ENCODE measurements at places on chromosomes 5 and 9.
A peak's percentile ranks its signal among the peaks of the same experiment; 100 is the strongest.

DNA sequence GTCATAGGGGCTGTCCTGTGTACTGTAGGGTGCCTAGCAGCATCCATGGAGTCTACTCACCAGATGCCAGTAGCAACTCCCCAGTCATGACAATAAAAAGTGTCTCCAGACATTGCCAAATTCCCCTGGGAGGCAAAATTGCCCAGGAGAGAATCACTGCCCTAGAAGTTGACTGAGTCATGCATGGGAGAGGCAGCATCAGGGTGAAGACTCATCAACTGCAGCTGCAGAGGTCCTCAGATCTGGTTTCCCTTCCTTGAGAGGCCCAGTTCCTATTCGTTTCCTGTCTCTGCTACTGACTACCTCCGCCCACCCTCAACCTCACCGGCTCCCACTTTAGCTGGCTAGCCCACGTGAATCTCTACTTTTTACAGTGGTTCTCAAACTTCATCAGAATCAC, 88.6 kb upstream of the AGXT2 start:
- DNase-seq, result peak; percentile 97

DNA sequence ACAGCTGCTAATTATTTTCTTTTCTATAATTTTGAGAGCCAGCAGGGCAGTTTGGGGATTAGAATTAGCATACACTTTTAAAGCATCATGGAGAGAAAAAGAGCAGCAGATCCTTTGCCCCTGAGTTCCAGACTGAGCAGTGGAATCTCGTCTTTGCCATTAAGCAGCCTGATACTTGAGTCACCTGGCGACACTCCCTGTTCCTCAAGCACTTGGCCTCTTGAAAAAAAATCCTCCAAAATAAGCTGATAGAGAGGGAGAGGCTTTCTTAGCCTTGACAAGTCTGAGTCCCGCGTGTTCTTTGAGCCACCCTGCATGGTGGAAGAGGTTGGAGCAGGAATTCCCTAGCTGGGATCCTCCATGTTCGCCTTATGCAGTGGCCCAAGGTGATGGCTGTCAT, 398.3 kb downstream of the IRX2 start:
- DNase-seq, result no peak

- no peak for DNase-seq
Observed at GRCh38 chr5:99070822-99071221, 142.0 kb upstream of the CHD1 start.

- DNase-seq, result no peak
Observed at GRCh38 chr5:6868171-6868570, 154.9 kb downstream of the TENT4A start.

DNA sequence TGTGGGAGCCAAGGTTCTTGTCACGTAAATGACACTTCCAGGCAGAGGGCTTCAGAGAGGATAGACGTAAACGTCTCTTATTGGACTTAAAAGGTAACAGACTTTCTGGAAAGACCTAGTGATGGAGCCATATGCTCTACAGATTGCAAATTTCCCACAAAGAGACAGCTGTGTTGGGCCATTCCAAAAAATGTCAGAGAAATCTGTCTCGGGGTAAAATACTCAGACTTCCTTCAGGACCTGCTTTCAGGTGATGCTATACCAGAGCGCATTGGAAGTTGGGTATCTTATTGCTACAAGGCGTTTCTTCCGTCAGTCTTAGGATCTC, 29.2 kb downstream of the PROP1 start:
- no peak for DNase-seq

DNA sequence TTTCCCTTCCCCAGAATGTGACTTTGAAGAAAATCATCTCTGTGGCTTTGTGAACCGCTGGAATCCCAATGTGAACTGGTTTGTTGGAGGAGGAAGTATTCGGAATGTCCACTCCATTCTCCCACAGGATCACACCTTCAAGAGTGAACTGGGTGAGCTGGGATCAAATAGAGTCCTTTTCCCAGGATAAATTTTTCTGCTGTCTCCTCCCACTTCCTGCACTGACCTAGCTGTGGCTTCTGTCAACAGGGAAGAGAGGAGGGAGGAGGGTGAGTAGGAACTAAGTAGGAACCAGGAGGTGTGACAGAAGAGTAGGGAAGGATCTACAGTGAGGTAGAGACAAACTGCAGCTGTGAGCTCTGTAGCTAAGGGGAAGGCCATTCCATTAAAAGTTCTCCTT, 69.3 kb downstream of the MAMDC2 start:
- peak; percentile 50 for DNase-seq

- no peak for DNase-seq
Observed at GRCh38 chr5:111404270-111404769, 108.0 kb downstream of the STARD4 start.

DNA sequence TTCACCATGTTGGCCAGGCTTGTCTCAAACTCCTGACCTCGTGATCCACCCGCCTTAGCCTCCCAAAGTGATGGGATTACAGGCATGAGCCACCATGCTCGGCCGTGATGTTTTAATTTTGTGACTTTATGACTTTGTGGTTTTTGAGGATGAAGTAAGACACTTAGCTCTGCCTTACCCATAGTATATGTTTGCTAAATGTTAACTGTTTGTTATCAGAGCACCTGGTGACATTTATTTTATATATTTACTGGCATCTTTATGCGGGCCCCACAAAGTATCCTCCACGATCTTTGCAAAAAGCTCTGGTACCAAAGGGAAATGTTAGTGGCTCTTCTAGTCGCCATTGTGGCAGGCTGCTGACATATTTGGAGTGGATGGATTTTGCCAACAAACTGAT, 6.7 kb downstream of the SLC23A1 start:
- no peak for DNase-seq

GRCh38 chr9:88013035-88013434, 38.7 kb upstream of the CDK20 start:
- no peak for DNase-seq

- DNase-seq, result peak; percentile 68
Observed at GRCh38 chr5:128632264-128632663, 94.2 kb upstream of the FBN2 start.

DNA sequence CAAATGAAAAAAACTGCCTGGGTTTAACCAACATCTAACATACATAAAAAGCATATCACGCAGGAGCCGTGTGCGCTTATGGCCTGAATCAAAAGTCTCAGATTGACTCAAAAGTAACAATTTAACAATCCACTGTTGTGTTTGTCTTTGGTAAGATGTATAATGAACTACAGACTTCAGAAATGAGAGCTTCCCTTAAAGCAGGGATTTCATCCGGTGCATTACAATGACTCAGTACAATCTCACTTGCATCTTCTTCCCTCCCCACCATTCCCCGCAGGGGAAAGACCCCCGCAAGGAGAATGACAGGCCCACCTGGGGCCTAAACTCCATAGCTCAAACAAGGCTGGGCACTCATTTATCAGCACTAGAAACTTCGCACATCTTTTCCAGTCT, 1.4 kb downstream of the ZFR start:
- DNase-seq, result peak; percentile 62

- no peak for DNase-seq
Observed at GRCh38 chr5:171609806-171610452, 175.7 kb upstream of the SMIM23 start.

DNA sequence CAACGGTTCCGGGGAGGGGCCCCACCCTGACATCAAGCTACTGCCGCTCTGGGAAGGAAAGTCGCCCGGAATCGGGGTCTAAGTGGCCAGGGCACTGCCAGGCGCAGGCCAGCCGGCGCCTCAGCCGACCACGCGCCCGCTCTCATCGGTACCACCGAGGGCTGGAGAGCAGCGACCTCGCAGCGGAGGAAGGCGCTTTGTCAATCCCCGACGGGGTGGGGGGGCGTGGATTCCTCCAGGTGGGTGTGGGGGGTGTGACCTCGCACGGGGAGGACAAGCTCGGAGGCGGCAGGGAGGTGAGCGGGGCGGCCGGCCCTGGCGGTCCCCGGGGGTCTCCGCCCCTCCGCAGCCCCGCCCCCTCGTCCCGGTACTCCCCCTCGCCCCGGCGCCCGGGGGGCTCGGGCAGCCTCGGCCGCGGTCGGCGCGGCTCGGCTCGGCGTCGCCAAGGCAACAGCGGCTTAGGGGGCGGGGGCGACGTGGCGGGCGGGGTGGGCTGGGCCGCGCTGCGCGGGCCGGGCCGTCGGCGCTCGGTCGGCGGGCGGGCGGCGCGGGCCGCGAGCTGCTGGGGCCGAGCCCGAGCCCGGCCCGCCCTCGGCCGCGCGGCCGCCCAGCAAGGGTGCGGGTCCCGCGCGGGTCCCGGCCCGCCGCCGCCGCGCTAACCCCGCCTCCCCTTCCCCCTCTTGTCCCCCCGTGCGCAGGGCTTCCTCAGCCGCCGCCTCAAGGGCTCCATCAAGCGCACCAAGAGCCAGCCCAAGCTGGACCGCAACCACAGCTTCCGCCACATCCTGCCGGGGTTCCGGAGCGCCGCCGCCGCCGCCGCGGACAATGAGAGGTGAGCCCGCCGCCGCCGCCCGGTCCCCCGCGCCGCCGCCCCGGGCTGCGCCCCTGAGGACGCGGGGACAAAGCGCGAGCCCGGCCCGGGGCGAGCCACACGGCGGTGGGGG, 47.5 kb downstream of the DAB2IP start:
- peak; percentile 74 for DNase-seq

GRCh38 chr5:114325541-114325940, 36.3 kb upstream of the KCNN2 start:
- DNase-seq, result peak; percentile 73

- no peak for DNase-seq
Observed at GRCh38 chr9:85639675-85640186, 102.0 kb downstream of the AGTPBP1 start.

GRCh38 chr5:102341681-102342288, 45.7 kb upstream of the SLCO4C1 start:
- DNase-seq, result no peak

- DNase-seq, result peak; percentile 6
Observed at GRCh38 chr9:122930541-122931225, 629 bp downstream of the ZBTB26 start.

DNA sequence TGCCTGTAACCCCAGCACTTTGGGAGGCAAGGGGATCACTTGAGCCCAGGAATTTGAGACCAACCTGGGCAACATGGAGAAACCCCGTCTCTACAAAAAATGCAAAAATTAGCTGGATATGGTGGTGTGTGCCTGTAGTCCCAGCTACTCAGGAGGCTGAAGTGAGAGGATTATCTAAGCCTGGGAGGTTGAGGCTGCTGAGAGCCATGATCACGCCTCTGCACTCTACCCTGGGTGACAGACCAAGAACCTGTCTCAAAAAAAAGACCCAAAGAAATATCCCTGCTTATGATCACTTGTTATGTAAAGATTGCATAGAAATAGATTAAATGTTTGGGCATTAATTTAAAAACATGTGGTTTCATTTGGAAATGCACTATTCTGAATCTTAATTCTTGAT, 125.1 kb downstream of the UGCG start:
- DNase-seq, result no peak

DNA sequence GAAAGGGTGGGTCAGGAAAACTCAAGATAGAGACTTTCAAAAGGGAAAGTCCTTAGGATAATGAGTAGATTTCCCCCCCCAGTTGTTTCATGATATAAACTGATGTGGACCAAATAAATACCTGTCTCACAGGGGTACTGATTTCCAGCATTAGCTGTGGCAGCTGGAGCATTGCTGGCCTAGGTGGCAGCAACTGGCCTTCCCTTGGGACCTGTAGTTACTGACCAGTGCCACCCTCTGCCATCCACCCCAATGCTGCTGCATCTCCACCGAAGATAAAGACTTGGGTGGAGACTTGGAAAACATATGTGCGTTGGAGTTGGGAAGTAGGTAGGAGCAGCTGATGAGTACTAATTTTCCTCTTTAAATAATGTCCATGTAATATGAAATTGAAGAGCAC, 71.8 kb downstream of the SYK start:
- DNase-seq, result no peak

DNA sequence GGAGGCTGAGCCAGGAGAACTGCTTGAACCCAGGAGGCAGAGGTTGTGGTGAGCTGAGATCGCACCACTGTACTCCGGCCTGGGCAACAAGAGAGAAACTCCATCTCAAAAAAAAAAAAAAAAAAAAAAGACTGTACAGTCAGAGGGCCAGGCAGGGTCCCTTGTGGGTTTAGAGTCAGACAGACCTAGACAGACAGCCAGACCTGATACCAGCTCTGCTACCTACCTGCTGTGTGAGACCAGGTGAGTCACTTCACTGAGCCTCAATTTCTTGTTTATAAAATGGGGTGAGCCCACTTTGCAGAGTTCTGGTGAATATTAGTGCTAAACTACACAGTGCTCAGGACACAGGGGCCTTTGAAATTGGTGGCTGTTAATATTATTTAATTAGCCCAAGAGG, 19.7 kb downstream of the TRIM14 start:
- DNase-seq, result no peak

DNA sequence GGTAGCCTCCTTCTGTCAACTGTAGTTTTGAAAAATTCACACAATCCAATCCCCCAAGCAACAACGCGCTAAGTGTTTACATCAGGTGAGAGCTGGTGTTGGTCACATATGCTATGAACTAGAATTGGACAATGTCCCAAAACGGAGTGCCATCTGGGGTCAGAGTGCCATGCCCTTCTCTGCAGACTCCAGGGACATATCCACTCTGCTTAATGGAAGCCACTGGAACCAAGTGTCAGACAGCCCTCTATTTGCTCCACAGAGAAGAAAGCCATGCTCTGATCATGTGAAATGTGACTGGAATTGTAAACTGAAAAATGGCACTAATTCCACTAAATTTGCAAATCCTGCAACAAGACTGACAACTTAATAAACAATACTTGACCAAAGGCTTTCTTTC, 12.2 kb downstream of the ABCA1 start:
- no peak for DNase-seq
